ENCODE measurements at places on chromosomes 6 and 20.

DNA sequence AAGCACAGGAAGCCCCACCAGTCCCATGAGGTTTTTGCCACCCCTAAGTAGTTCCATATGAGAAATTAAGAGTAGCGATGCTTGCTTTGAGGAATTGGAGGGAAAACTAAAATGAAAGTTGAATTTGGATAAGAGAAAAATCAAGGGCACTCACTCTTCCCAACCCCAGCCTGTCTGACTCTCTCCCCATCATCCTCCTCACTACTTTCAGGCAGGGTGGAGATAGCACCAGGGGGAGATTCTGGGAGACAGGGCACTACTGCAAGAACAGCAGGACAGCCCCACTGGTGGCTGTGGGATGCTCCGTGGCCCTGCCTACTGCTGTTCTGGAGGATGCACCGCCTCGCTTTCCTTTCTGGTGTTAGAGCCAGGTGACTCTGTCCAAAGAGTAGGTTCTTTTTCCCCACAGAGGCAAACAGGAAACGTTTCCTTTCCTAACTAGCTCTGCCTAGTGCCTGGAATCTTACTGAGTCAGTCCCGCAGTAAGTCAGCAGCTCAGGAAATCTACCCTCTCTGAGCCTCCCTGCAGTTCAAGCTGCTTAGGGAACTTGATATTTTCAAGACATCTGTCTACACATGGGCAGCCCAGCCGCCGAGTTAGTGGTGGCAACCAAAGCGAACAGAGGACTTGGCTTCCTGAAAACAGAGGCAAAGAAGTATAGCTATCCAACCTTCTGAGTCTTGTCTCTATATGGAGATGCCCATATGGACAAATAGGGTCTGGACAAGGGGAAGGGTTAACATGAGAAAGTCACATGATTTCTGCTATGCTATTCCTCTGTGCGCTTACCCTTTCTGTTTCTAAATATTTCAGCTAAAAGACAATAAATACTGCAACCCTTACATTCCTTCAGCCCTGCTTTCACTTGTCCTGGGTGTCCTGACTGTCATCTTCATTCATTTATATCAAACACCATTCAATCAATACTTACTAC is 11.4 kb downstream of the HLA-E start:
- no peak for DNase-seq

GRCh38 chr20:20872428-20872827 is 160.0 kb upstream of the RALGAPA2 start:
- no peak for DNase-seq

DNA sequence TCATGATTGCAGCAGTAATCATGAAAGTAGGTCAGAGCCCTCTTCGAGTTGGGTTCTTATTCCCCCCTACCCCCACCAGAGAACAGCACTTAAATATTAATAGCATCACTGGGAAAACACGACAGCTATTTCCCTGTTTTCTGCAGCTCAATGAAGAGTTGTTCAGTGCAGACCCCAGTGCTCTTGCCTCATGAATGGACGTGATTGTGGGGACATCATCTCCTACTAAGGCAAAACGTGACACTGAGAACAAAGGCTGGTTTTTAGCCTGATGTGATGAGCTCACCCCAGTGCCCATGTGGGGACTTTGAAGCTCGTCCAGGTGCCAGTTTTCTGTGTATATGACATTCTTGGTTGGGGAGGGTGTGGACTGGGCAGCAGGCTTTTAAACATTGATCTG is 105.9 kb downstream of the SLC35F1 start:
- DNase-seq: no peak

- DNase-seq: no peak
Measured at GRCh38 chr6:161222706-161223234, 51.1 kb downstream of the AGPAT4 start.

- DNase-seq: no peak
Measured at GRCh38 chr6:50112981-50113857, 63.5 kb upstream of the DEFB112 start.

DNA sequence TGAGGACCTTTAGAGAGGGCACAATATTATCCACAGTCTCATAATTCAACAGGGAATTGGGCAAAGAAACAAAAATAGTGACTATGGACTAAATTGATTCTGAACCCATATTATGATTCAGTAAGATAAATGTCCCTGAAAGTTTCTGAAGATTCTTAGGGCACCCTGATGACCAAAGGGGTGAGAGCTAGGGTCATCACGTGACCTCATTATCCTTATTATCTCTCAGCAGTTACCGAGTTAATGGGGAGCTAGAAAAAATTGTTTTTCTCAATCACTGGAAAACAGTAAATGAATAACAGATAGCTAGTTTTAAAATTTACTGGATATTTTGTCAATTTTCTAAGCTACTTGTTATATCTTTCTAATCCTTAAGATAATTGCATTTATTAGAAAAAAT is 639.5 kb downstream of the PRKN start:
- DNase-seq: no peak

- DNase-seq: no peak
Measured at GRCh38 chr20:53370345-53370961, 223.2 kb downstream of the ZNF217 start.

- no peak for DNase-seq
Measured at GRCh38 chr6:27579973-27580372, 107.1 kb upstream of the ZNF184 start.

DNA sequence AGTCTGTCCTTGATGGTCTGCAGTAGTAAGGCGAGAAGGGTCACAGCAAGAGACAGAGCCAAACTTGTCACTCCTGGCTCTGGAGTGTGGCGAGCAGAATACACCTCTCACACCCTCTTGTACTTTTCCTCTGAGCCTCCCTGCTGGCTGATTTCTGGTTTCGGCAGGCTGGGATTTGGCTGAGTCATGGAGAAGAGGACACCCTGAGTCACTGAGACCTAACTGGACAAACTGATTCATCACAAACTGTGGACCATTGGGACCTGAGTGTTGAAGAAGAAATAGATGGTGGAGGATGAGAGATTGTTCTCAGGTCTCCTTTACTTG is 101.7 kb downstream of the F13A1 start:
- DNase-seq: no peak

GRCh38 chr6:16903470-16903869 is 142.2 kb upstream of the ATXN1 start:
- DNase-seq: no peak

GRCh38 chr6:26388441-26388840 is 5.5 kb downstream of the BTN2A2 start:
- no peak for DNase-seq

- DNase-seq: peak; percentile 99
Measured at GRCh38 chr20:35615667-35616464, at the start of gene SPAG4. Gene SPAG4 (plus strand): TSS chr20:35615829. CDS start chr20:35616004, 175 bp downstream.

DNA sequence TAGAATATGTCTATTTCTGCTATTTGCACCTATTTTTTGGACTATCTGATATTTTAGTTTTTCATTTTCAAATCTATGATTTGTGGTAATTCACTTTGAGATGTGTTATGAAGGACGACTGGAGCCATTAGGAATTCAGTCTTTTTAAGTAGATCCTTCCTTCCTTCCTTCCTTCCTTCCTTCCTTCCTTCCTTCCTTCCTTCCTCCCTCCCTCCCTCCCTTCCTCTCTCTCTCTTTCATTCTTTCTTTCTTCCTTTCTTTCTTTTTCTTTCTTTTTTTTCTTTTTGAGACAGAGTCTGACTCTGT is 46.1 kb upstream of the ENPP1 start:
- DNase-seq: no peak

GRCh38 chr20:33345342-33345741 is 56.0 kb downstream of the CDK5RAP1 start:
- DNase-seq: no peak

Measured in AG09319 (cell line).